MV-4-11 (cell line): ENCODE measurements at places on chromosomes 5 and 9.

DNA sequence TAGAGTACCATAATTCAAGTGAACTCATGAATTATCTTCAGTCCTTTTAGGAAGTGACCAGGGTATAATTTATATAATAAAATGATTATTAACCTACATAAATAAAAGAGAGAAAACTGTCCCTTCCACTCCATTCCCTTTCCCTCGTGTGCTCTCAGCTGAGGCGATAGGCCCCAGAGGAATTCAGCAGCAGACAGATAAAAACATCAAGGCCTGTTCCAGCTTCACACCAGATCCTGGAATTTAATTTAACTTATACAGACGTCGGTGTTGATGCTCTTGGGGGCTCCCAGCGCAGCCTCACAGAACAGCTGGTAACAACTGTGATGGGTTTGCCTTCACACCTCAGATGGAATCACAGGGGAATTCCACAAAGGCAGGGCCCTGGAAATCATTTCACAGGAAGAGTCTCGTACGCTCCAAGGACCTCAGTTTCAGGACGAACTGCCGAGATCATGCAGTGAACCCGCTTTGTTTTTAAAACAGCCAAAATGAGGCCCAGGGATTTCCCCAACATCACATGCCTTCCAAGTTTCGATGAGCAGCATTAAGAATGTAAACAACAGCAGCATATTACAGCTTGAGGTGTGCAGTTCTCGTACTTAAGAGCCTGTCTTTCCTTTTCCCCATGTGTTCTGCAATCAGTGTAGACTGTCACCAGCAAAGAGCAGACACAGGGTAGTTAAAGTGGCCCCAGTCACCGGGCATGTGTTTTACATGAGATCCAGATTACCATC lies 73.6 kb upstream of the ALDH1B1 start:
- no peak for DNase-seq

GRCh38 chr9:134888603-134889190 lies 8.1 kb downstream of the FCN2 start:
- no peak for DNase-seq

GRCh38 chr5:117691081-117691870 lies 1116.7 kb upstream of the SEMA6A start:
- no peak for DNase-seq

DNA sequence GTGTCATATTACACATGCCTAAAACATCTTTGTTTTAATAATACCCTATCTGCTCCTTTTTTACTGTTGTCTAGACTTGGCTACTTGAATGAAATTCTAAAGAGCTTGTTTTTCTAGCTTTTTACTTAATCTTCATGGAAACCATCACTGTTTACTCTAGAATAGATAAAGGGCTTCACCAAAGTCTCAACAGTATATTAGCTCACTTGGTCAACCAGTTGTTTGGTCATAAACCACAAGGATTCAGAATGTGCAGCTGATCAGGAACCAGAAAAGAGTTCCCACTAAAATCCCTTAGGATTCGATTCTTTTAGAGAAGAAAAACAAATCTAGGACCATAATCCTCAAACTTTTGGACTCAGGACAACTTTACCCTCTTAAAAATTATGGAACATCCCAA lies 38.0 kb downstream of the CDO1 start:
- DNase-seq: no peak

GRCh38 chr9:110241260-110241857 lies 14.9 kb downstream of the TXN start:
- DNase-seq: no peak
